NB4 (cell line): ENCODE measurements at places on chromosomes 6 and 20.

GRCh38 chr20:32886652-32887051, 27.9 kb downstream of the EFCAB8 start:
- no peak for DNase-seq

GRCh38 chr20:34375977-34376430, 12.9 kb downstream of the ITCH start:
- no peak for DNase-seq

GRCh38 chr6:147061252-147061651, 143.0 kb upstream of the STXBP5 start:
- DNase-seq: no peak

DNA sequence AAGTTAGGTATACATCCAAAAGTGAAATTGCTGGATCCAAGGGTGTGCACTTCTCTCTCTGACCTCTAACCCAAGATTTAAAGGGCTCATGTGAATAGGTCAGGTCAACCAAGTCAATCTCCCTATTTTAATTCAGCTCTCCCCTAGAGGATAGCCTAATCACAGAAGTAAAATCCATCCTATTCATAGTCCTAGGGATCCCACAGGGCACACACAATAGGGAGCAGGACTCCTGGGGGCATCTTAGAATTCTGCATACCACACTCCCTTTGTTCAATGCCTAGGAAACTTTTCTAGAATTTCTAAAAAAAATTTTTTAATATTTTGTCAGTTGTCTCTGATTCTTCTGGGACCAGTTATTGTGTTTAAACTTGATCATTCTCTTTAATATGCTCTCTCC, 35.1 kb downstream of the CST9L start:
- DNase-seq: no peak
